ENCODE measurements at places on chromosomes 12 and 14. TPM values are rescaled to one million over a fixed set of nuclear protein-coding genes. Genes with fewer than 3 reads are reported as not detected.

Gene CAPRIN2
- total RNA-seq, result 101 TPM

Gene IRAK3
- total RNA-seq, result 6.9 TPM

Gene CLEC4C
- total RNA-seq, result not detected

Gene TMEM63C
- total RNA-seq, result 21.6 TPM

Gene NOVA1
- 107 TPM for total RNA-seq

Gene C12orf60
- total RNA-seq, result 1.3 TPM

Gene NGB
- 4.7 TPM for total RNA-seq

Gene SMCO2
- 2.2 TPM for total RNA-seq

Gene LDHB
- 315 TPM for total RNA-seq

Gene CLEC6A
- total RNA-seq, result not detected

Gene DTX3
- total RNA-seq, result 81.7 TPM

Gene KCNMB4
- 55.1 TPM for total RNA-seq

Gene GLRX5
- total RNA-seq, result 18.5 TPM

Gene LACRT
- not detected for total RNA-seq

Gene CCDC196
- not detected for total RNA-seq

Gene LYZ
- total RNA-seq, result 2.2 TPM

Gene HCAR1
- total RNA-seq, result 0.31 TPM

Gene DHH
- total RNA-seq, result 0.31 TPM

Gene TMBIM4
- 24.7 TPM for total RNA-seq

Gene PAH
- total RNA-seq, result not detected

Gene CYP27B1
- total RNA-seq, result 0.94 TPM

Gene IFNG-AS1
- total RNA-seq, result 0.31 TPM

Gene PTHLH
- not detected for total RNA-seq

Gene GPR137C
- 33.2 TPM for total RNA-seq

Gene LRRC9
- total RNA-seq, result 4.1 TPM

Gene NINJ2
- total RNA-seq, result 0.63 TPM

Gene RPGRIP1
- total RNA-seq, result 0.94 TPM

Gene VWF
- 17.5 TPM for total RNA-seq

Data from parietal lobe (tissue), 2 donors.